ENCODE measurements at places on chromosomes 13 and 19. TPM values are rescaled to one million over a fixed set of nuclear protein-coding genes. Genes with fewer than 3 reads are reported as not detected.

C19orf85 gene
- not detected for polyA plus RNA-seq

CCDC169 gene
- polyA plus RNA-seq = not detected

PDE4C gene
- not detected for polyA plus RNA-seq

SERPINE3 gene
- not detected for polyA plus RNA-seq

ZNF554 gene
- polyA plus RNA-seq = 8.3 TPM

ZNF112 gene
- polyA plus RNA-seq = not detected

ATG4D gene
- polyA plus RNA-seq = 9.2 TPM

- DNase-seq = no peak
Observed at GRCh38 chr13:31755803-31756212, 16.5 kb downstream of the RXFP2 start.

- no peak for DNase-seq
Observed at GRCh38 chr19:39017026-39017425, 15.3 kb downstream of the FBXO27 start.

DNA sequence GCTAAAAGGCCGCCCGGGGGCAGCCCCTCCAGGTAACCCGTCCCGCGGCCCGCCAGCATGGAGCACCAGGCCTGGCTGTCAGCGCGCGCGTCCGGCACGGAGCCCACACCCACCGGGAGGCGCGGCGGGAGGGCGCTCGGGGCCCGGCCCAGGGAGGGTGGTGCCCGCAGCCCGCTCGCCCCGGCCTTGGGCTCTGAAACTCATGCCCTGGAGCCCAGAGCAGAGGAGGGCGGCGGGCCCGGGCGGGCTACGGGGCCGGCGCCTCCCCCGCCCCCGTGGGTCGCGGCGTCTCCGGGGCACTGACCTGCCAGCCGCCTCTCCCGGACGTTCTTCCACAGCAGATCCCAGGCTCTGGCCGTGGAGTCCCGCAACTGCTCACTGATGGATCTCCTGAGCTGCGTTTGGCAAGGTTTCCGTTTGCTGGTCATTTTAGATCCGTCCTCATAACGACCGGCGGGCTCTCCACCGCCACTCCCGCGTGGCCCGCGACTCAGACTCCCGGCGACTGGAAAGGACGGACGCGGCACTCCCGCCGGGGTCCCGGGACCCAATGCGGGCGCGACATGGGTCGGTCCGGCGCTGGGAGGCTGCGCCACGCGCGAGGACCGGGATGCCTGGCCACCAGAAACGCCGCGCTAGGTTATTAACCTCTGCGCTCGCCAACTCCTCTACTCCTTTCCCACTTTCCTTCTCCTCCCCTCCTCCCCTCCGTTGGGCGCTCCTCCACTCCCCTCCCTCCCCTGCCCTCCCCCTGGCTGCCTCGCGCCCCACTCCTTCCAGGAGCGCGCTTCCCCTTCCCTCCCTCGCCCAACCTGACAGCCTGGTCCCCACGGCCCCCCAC, 64.7 kb upstream of the STARD13 start:
- DNase-seq = no peak

- DNase-seq = no peak
Observed at GRCh38 chr13:40644838-40645604, 21.4 kb downstream of the FOXO1 start.

GRCh38 chr13:46146898-46147297, 35.1 kb downstream of the LCP1 start:
- DNase-seq = no peak

DNA sequence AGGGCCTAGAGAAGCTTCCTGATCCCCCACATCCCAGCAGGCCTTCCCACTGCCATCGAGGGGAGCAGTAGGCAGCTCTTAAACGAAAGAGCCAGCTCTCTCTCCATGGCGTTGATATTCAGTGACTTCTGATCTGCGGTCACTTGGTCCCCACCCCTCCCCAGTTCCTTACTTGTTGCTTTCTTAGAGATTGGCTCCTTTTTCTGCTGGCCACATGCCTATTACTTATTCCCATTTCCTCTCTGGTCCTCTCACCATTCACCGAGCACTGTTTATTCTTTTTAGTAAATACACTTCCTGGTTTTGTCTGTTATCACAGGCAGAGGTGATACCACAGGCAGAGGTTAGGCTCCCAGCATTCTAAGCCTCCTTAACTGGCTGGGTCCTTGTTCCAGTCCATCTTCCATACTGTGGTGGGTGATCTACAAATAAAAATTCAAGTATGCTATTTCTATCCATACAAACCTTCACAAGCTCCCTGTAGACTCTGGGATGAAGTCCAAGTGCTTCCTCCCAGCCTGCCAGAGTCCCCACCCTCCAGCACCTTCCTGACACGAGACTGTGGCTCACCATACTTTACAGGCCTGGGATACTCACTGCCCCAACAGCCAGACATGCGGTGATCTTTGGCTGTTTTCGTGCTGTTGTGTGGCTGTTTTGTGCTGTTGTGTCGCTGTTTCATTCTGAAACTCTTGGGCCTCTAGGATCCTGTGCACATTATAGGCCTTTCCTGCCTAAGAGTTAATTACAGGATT, 315.9 kb downstream of the ATP8A2 start:
- DNase-seq = no peak

DNA sequence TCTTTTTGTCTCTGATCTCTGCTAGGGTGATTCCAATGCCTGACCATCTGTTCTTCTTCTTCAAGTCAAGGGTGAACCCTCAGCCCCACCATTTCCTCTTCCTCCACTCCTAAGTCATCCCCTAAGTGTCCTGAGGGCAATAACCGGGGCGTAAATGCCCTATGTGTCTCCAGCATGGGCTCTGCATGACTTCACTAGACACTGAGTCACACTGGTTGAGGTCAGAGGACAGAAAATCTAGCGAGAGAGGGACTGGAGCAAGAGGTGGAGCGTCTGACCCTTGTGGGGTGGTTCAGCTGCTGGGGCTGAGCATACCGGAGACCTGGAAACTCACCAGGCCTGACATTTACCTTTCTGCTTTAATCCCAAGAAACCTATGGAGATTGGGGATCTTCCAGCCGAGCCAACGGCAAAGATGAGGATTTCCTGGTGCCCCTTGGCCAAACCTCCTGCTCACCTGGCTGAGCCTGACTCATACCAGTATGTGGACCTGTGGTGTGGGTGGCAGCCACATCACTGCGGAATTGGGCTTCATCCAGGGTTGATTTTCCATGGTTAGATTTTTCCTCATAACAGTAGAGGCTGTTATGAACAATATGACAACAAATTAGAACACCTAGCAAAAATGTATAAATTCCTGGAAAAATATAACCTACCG, 26.9 kb downstream of the SCGB2B2 start:
- DNase-seq = no peak

GRCh38 chr19:13207846-13208671, 57.8 kb downstream of the IER2 start:
- DNase-seq = peak; percentile 53

- no peak for DNase-seq
Observed at GRCh38 chr13:28603043-28603664, 55.8 kb upstream of the POMP start.

GRCh38 chr13:35716186-35716585, 239.7 kb upstream of the MAB21L1 start:
- no peak for DNase-seq

GRCh38 chr13:57675526-57675925, 44.0 kb downstream of the PCDH17 start:
- no peak for DNase-seq

DNA sequence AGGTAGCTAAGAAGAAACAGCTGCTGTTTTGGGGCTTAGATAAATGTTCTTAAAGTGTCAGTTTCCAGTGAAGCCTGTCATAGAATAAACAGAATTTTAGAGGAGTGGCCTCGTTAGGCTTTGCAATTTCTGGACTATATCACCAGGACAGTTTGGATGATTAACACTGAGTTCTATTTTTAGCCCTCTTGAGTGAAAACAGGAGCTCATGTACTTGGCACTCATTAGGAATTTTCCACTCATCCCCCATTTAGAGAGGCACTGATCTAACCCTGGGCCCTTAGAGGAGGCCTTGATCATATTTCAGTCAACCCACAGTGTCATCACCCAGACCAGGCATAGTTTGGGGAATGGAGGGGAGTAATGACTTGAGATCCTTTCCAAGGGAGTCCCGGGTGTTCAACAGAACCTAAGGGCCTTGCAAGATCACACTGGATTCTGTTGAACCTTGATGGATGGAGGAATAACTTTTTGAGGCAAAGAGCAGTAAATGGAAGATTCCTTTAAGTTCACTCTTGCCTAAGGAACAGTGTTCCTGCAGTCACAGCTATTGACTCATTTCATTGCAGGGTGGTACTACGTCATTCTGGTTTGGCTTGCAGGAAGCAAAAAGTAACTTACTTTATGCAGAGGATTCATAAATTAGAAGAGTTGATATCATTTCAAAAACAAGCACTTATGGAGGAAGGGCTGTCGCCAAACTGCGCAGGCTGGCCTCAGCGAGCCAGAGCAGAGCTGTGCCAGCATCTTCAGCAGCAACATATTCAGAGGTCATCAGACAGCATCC, 160.2 kb downstream of the SLC7A1 start:
- DNase-seq = no peak

DNA sequence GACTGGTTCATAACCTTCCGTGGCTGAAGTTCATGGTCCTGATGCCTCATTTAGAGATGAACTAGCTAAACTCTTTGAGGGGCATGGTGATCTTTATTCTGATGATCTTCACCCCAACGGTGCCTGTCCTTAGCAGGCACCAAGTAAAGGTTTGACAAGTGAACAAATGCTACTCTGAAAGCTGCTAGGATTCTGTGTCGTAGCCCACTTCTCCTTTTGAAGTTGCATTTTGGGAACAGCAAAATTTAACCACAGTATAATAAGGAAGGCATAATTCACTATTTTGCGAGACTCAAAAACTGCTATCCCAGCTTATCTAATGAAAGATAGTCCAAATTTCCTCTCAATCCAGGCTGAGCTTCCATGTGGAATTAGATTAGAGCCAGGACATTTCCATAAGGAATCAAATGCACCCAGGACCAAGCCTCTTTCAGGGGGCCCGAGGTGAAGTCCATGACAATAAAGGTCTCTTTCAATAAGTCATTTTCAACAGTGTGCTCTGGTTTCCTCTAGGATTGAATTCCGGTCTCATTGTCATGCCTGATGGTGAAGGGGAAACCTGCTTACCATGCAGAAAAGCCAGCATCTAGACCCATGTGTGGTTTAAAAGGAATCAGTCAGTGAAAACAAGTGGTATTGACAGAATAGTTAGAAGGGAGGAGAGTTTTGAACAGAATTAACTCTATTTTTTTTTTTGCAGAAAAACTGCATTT, 23.1 kb downstream of the SIAH3 start:
- DNase-seq = no peak

All from naive thymus-derived CD8-positive, alpha-beta T cell (primary cell).